A172 (cell line): ENCODE measurements at places on chromosomes 7 and 10.

DNA sequence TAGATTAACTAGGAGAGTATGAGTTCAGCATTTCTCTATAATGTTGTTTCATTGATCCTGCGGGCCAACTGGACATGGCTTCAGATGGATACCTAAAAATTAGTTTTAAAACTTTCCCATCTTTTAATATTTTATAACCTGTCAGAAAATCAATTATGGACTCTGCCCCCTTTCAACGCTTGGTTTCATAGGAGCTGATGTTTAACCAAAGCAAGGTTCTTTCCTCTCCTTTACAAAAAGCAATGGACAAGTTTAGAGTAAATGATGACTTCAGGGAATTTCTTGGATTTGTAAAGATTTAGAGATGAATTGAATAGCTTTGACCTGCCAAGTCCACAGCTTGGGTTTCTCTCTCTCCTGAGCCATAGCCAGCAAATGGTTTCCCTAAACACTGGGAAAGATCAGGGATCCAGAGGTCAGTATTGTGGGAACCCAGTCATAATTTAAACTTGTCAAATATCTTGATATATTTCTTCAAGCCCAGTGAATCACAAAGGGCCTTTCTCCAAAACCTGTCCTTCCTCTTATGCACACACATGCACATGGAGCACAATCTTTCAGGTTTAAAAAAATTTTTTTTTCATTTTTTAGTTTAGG, 177.1 kb downstream of the EVX1 start:
- DNase-seq = peak; percentile 29

- DNase-seq = no peak
These were observed 203.4 kb upstream of the GHITM start for GRCh38 chr10:83935911-83936310.

GRCh38 chr7:13894377-13894776, 95.1 kb downstream of the ETV1 start:
- no peak for DNase-seq

DNA sequence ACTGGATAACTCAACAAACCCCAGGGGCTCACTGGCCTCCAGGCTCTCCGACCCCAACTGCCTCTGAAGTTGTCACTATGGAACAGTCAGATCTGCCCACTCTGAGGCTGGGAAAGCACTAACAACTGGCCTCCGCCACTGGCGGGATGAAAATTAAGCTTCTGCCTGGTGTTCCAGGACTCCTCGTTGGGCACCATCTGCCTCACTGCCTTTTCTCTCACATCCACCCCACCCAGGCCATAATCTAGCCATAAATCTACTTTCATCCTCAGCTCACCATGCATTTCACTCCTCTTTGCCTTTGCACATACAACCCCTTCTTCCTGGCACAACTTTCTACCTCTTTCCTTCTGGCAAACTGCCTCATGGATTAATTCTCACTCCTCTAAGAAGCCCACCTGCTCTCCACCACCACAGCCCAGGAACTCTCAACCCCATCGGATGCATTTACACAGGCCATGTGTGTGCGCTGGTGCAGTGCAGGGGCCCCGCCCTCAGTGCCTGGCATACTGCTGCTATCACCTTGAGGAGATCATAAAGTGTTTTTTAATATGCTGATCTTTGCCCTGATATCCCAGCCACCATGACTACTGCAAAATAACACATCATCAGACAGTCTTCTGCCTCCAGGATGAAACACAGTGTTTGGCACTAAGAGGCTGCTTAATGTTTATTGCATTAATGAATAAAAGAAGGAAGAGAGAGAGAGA, 4.0 kb downstream of the CDHR1 start:
- no peak for DNase-seq

GRCh38 chr7:17369691-17370426, 71.4 kb downstream of the AHR start:
- DNase-seq = peak; percentile 49

- DNase-seq = no peak
These were observed 31.0 kb downstream of the NUP42 start for GRCh38 chr7:23212841-23213240.

DNA sequence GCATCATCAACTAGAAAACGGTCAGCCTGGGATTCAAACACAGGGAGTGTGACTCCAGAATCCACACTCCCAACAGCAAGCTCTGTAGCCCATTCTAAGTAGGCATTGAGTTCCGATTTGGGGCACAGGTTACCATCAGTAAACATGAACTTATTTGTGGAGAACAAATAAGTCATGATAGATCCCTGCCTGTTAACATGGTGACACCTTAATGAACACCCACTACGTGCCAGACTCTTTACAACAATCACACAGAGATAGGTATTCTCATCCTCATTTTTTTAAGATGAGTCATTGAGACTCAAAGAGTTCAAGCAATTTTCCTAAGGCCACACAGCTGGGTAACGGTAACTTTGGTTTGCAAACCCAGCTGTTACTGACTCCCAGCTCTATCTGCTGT, 91.5 kb downstream of the LYZL2 start:
- DNase-seq = peak; percentile 72

- DNase-seq = no peak
These were observed 217.3 kb upstream of the SHH start for GRCh38 chr7:156029460-156030007.

DNA sequence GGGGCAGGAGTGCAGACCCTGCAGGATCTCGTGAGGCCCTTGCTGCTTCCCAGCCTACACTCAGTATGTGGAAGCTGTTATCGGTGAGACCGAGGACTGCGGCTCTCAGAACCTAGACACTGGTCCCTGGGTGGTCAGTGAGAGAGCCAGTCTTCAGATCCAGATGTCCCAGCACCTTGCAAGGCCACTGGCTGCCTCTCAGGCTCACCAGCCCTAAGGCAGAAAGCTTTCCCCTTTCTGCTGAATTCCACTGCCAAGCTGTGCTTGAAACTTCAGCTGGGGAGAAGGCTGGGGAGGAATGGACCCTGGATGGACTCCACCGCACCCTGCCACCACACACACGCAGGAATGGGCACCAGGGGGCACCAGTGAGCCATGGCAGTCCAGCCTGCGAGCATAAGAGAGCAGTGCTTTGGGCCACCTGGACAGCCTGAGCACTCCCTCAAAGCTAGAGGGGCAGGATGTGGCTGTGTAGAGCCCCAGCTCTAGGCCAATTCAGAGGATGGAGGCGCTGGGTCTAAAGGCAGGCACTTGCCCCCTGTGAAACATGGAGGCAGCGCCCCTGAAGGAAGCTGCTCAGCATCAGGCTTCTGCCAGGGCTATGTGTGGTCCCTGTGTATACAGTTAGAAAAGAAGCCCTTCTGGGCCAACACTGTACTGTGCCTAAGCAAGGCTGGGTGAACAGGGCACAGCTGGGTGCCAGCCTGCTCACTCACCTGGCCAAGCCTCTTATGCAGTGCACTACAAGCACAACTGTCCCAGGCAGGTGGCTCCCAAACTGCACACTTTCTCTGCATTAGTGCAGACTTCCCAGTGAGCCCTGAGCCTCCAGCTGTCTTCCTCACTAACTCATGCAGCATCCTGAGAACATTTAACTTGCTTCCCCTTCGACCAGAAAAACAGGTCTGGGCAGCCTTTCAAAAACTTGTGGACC, 21.6 kb downstream of the TMEM72 start:
- DNase-seq = peak; percentile 74

DNA sequence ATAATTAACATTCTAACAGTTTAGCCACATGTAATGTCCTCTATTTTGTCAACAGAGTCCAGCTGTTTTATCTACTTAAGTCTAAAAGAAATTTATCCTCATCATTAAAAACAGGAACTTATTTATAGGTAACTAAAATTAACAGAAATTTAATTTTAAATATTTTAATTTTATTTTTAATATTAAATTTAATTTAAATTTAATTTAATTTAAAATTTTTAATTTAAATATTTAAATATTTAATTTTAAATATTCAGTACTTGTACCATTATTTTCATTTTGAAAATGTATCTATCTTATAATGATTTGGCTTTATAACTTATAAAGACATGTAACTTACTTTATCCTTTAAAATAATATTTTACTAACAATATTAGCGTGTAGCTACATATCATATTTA, 1.0 kb upstream of the GPR22 start:
- no peak for DNase-seq

DNA sequence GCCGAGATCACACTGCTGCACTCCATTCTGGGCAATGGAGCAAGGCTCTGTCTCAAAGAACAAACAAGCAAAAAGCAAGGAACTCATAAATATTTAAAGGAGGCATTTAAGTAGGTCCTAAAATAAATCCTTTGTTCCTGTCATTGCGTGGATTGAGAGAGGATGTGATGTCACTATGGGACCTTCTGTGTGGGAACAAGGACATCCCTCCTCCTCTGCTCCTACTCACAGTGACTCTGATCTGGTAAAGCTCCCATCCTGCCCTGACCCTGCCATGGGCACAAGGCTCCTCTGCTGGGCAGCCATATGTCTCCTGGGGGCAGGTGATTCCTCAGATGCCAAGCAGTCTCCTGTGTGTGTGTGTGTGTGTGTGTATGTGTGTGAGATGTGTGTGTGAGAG, 74.1 kb upstream of the PRSS58 start:
- DNase-seq = no peak

GRCh38 chr10:32481606-32482005, 35.7 kb downstream of the CCDC7 start:
- no peak for DNase-seq

DNA sequence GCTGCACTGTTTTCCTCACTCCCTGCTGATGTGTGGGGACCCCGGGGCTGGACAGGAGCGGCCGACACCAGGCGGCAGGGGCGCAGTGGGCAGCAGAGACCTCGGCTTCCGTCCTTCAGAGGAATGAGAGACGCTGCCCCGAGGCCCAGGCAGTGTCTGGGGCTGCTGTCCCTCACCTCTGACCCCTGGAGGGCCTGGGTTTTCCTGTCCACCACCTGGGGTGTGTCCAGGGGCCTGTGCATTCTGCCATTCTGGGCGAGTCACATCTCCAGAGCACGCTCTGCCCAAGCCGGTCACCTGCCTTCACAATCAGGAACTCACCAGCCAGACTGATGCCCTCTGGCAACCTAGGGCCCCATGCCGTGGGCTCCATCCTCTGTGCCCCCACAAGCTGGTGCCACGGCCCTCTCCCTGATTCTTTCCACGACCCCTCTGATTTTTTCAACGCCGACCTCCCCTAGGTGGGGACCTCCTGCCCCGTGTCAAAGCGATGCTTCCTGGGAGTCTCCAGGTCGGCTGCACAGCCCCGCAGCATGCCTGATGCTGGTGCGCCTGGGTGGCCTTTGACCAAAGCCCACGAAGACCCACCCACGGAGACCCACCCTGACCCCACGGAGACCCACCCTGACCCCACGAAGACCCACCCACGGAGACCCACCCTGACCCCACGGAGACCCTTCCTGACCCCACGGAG, 53.7 kb upstream of the CFAP46 start:
- no peak for DNase-seq

DNA sequence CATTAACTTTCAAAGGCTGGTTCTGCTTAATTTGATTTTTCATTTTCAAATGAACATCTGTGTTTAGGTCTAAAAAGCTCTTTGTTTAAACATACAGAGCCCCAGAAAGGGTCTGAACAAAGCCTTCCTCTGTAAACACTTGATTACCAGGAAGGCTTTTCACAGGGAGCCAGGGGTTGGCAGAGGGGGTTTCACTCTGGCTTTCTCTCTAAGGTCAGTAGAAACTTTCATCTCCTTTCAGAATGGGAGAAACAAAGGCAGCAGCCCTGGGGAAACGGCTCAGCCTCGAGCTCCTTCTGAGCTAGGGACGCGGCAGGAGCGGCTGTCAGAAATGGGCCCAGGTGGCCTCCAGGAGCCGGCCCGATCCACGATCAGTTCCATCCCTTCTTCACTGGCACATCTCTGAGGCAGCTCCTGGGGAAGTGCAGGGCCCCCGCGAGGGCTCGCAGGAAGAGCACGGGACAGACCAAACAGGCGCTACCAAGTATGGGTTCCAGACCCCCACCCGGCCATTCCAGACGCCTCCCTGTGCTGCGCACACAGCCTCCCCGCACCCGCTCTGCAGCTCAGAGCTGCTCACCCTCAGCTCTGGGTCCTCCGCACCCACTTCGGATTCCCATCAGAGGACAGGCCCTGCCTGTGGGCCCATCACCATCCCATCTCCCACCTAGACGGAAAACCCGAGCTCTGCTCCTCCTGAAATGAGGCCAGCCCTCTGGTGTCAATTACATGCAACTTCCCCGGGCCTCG, 124.1 kb downstream of the MAD1L1 start:
- DNase-seq = no peak

DNA sequence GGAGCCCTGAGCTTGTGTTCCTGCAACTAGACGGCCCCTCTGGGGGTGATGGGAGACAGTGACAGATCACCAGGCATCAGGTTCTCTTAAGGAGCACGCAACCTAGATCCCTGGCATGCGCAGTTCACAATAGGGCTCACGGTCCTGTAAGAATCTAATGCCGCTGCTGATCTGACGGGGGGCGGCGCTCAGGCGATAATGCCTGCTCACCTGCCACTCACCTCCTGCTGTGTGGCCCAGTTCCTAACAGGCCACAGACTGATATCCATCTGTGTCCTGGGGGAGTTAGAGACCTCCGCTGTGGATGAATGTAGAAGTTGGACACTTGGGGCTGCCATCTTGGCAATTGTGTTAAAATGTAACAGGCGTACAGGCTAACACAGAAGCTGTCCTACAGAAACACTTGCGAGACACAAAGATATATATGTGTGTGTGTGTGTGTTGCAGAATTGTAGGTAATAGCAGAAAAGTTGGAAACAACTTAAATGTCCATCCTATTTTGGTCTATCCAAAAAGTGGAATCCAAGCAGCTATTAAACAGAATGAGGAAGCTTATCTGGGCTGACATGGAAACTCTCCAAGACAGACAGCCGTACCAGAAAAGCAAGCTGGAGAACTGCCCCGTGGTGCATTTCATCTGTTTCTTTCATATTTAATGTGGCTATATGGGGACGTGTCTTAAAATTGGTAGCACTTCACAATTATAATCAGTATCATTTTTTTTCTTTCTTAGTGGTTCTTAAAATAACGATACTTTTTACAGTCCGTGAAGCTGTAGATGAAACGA, 82.8 kb downstream of the MKI67 start:
- no peak for DNase-seq

- no peak for DNase-seq
These were observed 12.3 kb downstream of the CFAP46 start for GRCh38 chr10:132929953-132930548.

DNA sequence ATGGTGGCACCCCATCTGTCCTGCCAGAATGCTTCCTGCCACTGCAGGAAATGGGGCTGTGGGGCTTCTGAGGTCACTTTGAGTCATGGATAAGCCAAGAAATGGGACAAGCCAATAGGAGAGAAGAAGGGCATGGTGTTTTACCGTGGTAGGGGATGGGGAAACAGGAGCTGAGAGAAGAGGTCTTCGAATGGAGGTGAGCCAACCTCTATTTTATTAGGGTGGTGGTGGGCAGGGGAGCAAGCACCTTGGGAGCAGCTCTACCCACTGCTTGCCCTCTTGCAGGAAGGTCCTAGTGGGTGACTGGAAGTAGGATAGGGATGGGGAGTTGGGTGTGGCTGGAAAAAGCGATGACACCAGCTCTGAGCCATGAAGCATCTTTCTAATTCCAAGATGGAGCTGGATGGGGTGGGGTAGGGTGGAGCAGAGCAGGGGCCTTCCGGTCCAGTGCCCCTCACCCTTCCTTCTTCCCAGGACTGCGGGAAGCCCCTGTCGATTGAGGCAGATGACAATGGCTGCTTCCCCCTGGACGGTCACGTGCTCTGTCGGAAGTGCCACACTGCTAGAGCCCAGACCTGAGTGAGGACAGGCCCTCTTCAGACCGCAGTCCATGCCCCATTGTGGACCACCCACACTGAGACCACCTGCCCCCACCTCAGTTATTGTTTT, 9.1 kb downstream of the ZYX start:
- DNase-seq = no peak

GRCh38 chr7:43669286-43670081, 59.8 kb downstream of the COA1 start:
- peak; percentile 42 for DNase-seq
